ENCODE measurements at places on chromosomes 4 and X.

- DNase-seq = no peak
Measured at GRCh38 chrX:9577555-9577954, 112.7 kb downstream of the TBL1X start.

GRCh38 chr4:15144967-15145295, 142.7 kb downstream of the CPEB2 start:
- DNase-seq = no peak

GRCh38 chr4:95087657-95088455, 330.1 kb downstream of the BMPR1B start:
- no peak for DNase-seq

DNA sequence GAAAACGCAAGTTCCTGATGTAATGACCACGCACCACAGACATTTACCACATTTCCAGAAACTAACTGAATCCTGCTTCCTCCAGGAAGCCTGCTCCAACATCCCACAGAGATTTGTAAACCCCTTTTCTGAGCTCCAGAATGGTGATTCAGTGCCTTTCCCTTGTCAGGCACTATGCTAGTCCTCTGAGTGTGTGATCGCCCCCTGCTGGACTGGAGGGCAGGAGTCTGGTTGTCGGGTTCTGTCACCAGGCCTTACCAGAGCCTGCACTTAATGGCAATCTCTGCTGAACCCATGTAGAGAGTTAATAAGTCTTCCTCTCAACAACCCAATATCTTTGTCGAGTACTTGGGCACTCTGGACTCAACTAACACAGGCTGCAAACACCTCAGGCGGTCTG, 14.5 kb upstream of the KDM5C start:
- no peak for DNase-seq
